Caki2 (cell line): ENCODE measurements at places on chromosomes 7 and 10.

- DNase-seq, result no peak
Observed at GRCh38 chr10:80633910-80634309, 96.2 kb downstream of the SH2D4B start.

DNA sequence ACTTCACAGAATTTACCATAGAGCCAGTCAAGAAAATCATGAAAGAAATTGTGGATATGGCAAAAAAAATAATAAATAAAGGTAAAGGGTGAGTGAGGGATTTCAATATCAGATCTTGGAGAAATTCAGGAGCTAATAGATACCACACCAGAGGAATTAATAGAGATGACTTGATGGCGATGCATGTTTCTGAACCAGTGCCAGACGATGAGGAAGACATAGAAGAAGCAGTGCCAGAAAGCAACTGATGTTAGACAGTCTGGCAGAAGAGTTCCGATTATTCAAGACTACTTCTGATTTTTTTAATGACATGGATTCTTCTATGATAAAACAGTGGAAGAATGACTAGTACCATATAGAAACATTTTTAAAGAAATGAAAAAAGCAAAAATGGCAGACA, 314.7 kb downstream of the BICC1 start:
- no peak for DNase-seq

- DNase-seq, result no peak
Observed at GRCh38 chr10:72490951-72491350, 134.9 kb downstream of the MICU1 start.

DNA sequence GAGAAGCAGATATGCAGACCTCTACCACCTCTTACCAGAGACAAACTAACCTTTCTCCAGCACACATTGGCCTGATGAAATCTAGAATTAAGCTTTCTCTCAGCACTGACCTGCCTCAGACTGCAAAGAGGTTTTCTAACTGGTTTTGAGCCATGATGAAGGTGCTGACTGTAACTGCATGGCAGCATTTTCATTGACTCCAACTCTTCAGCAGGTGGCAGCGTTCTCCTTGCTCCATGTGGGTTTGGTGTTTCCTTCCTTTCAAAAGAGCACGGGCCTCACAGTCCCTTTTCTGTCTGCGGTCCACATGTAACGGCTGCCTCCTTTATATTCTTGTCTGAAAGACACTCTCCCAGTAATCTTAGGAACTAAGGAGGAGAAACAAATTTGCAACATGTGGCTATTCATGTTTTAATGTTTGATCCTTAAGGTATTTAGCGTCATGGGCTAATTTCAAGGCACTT, 12.6 kb downstream of the KLLN start:
- peak; percentile 63 for DNase-seq
